HuH-7 (cell line): ENCODE measurements at places on chromosomes 13 and 19.
A peak's percentile ranks its signal among the peaks of the same experiment; 100 is the strongest.

GRCh38 chr19:5808120-5808816 is 3.4 kb downstream of the NRTN start:
- no peak for DNase-seq

DNA sequence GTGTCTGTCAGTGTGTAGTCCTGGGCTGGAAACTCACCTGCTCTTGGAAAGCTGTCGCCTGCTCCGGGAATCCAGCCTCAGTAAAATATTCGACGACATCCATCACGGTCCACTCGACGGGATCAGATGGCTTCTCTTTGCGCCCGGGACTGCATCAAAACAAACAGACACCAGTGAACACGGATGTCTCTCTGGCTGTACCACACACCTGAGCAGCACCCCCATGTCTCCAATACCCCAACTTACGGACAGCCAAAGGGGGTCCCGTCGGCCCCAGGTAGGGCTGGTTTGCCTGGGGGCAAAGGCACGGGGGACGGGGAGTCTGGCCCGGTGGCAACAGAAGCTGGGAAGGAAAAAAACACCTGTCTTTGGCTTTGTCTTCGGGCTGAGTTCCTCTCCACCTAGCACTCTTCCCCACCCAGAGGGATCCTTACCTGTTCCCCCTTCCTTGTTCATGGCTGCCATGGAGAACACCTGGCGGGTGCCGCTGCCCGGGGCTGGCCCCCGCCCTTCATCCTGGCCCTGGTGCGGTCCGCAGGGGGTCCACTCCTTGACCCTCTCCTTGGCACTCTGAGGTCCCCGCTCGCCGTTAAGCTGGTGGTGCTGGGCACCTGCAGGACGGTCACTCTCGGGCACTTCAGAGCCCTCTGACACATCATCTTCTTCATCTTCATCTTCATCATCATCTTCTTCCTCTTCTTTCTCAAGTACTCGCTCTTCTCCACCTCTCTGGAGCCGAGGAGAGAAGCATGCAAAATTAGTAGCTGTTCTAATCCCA is 1.7 kb downstream of the SAMD1 start:
- no peak for DNase-seq

GRCh38 chr19:8566855-8567254 is 10.4 kb downstream of the MYO1F start:
- DNase-seq = no peak

GRCh38 chr13:37201081-37201480 is 95.6 kb upstream of the CSNK1A1L start:
- no peak for DNase-seq

- no peak for DNase-seq
Observed at GRCh38 chr19:57227502-57227901, 3.3 kb upstream of the AURKC start.

GRCh38 chr13:94312511-94313216 is 166.8 kb downstream of the DCT start:
- DNase-seq = no peak

- DNase-seq = peak; percentile 83
Observed at GRCh38 chr19:39413911-39414608, 1.6 kb downstream of the PLEKHG2 start.

DNA sequence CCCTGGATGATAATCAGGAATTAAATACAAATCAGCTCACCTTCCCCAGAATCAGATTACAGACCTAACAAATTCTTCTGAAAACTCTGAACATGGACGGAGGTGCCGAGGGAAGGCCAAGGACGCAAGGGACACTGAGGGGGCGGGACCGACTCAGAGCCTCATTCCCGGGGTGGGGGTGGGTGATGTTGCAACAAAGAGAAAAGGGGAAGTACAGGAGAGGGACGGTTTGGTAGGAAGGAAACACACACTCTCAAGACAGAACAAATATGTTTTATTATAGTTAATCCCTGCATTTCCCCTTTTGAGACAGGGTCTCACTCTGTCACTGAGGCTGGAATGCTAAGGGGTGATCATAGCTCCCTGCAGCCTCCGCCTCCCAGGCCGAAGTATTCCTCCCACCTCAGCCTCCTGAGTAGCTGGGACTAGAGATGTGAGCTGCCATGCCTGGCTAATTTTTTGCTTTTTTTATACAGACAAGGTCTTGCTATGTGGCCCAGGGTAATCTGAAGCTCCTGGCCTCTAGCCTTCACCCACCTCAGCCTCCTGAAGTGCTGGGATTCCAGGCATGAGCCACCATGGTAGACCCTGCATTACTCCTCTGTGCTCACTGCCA is 786 bp upstream of the LILRA2 start:
- DNase-seq = no peak

DNA sequence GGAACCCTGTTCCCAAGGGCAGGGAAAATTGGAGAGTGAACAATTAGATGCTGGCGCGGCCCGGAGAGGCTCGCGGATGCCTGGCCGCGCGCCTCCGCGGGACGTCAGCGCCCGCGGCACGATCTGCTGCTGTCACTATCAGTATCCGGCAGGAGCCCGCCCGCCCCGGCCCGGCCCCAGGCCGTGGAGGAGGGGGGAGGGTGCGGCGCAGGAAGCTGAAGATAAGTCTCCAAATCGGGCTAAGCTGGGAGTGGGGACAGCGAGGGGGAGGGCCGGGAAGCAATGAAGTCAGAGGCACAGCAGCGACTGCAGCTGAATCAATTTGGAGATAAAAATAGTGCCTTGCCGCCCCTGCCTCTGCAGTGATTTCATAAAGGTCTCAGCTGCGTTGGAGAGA is 441.5 kb upstream of the KLF12 start:
- peak; percentile 8 for DNase-seq

DNA sequence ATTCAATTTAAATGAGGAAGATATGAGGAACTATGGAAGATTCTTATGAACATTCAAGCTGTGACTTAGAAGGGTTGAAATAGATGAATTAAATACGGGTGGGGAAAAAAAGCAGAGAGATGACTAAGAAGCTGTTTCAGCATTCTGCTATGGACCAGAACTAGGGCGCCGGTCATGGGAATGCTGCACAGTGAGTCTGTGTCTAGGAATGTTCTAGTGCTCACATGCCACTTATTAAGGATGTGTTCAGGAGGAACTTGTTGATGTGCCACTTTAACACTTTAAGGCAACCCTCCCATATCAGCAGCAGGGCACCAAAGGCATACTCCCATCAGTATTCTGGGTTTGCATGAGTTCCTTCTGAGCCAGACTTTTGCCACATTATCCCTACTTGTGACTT is 152.1 kb downstream of the POSTN start:
- no peak for DNase-seq

- DNase-seq = no peak
Observed at GRCh38 chr13:44464471-44464870, 90.8 kb downstream of the SERP2 start.

DNA sequence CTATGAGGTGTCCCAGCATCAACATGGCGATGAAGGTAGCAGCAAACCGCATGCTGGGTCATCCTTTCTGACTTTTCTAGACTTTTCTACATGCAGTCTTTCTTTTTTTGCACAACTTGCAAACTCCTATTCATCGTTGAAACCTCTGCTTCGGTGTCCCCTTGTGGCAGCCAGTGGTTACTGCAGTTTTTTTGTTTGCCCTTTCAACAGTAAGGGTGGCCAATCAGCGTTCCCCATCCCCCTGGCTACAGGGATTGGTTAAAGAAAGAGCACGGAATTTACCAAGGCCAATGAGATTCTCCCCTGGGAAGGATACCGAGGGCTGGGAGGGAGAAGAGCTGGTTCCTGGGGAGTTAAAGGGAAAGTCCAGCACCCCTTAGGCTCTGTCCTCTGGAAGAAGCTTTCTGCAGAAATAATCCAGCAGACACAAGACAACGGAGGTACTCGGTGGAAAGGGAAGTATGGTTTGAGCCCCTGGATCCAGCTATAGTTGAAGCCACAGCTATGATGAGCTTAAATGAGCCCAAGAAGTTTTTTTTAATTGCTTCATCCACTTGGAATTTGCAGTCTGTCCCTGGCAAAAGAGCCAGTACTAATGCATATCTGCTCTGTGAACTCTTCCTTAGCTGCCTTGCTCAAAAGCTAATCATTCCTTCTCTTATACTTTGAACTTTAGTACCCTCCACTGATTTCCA is 5.6 kb upstream of the LSM4 start:
- DNase-seq = peak; percentile 98

DNA sequence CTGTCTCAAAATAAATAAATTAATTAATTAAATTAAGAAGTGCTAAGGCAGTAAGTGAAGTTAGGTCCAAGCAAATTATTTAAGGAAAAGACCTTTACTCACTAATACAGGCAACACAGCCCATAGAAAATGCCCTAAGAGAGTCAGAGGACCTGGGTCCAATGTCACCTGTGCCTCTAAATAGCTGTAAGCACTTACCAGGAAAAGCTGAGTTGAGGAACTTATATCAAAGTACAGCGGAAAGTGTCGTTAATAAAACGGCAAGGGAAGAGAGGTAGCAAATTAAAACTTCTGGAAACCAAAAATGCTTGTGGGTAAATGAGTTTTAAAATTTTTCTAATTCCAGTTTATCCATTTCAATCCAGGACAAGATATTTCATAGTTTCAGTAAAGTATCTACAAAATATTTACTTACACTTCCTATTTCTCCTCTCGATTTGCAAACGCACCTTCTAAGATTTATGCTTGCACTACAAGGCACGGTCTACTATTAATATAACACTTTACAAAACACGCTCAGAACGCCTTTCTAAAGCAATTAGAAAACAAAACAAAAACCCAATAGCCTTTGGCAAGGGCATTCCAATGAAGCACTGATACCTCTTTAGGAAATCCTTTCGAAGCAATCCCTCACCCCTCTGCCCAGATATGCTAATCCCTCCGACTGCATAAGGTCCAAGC is 963 bp downstream of the VPS36 start:
- DNase-seq = no peak

DNA sequence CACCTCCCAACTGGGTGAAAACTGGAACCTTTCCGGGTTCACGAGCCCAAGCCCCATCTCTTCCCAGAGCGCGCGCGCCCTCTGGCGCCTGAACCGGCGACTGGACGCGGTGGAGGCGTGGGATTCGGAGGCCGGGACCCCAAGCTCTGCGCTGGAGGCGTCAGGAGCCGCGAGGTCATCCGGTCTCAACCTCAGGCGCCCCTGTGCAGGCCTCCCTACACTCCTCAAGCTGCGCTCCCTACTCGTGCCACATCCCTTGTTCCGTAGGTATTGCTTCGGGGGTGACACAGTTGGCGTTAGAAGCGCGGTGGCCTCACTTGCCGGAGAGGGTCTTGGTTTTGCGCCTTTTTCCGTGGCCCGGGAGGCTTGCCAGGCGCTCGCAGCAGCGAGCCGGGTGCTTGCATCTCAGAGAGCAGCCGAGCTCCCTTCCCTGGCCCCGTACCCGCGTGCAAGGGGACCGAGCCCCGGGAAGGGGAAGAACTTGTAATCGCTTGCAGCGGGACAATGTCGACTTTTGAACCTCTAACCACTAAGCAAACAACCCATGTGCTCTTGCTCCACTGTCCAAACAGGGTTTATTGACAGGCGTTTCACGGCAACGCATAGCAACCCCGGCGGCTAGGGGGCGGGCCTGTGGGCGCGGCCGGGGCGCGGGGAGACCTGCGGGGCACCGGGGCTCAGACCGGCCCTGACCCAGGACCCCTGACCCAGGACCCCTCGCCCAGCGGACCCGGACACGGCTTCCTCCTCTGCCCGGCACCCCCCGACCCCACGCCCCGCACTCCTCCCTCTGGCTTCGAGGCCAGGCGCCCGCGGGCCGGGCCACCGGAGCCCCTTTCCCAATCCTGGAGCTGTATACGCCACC is 8.5 kb downstream of the CDX2 start:
- DNase-seq = peak; percentile 93

GRCh38 chr13:47632311-47632710 is 368.8 kb downstream of the SUCLA2 start:
- no peak for DNase-seq

DNA sequence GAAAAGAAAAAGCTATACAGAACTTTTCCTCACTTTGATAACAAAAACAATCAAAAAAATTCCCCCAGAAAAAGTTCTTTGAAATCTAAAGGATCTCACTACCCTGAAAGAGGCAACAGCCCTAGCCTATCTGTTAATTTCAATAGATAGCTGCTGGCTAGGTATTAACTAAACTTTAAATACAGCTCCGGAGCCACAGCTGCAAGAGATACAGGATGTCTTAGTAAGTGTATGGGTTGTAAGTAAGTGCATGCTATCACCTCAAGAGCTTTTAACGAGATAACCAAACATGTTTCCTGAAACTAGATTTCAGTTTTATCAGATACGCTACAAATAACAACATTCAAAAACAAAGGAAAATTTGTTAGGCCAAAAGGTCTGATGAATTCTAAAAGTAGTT is 148.4 kb downstream of the KLF12 start:
- DNase-seq = no peak

- no peak for DNase-seq
Observed at GRCh38 chr13:114135731-114136171, 3.3 kb upstream of the RASA3 start.

DNA sequence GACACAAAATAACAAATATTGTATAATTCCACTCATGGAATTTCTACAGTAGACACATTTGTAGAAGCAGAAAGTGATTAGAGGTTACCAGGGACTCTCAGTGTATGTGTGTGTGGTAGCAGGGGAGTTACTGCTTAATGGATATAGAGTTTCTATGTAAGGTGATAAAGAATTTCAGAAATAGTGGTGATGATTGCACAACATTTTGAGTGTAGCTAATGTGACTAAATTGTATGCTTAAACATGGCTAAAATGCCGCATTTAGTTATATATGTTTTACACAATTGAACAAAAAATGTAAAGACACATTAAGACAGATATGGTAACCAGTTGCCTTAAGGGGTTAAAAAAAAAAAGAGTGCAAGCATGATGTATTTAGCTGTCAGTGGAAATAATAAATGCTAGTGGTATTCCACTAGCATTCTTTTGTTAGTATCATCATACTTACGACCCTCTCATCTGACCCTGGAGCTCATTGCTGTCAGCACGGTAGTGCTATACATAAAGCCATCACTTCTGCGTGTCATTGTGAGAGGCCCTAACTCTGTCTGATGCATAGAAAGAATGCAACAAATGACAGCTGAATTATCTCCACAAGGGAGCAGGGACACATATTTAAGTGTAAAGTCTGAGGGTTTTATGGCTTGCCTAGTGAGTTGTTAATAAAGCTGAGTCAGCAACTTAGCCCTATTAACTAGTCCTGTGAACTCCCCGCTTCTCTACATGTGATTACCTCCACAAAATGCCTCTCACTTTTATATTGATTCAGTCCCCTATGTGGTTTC is 134.1 kb upstream of the RXFP2 start:
- DNase-seq = no peak

DNA sequence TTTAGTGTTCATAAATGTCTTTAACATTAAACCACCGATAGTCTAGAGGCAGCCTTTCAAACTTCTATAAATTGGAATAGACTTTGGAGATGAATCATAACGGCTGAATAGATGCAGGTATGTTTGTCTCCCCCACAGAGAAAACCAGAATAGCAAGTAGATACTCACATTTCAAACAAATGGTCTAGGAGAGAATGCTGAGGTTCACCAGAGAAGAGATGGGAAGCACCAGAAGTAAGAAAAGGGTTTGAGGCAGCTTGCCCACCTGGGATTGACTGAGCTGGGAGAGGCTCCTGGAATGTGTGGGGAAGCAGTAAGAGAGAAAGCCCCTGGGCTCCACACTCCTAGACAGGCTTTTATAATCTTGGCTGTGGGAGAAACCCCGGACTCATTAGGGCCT is 6.4 kb downstream of the IGFL3 start:
- DNase-seq = no peak

GRCh38 chr19:4557144-4557970 is 2.1 kb downstream of the SEMA6B start:
- peak; percentile 69 for DNase-seq
